ENCODE measurements at places on chromosomes 3 and 15.

DNA sequence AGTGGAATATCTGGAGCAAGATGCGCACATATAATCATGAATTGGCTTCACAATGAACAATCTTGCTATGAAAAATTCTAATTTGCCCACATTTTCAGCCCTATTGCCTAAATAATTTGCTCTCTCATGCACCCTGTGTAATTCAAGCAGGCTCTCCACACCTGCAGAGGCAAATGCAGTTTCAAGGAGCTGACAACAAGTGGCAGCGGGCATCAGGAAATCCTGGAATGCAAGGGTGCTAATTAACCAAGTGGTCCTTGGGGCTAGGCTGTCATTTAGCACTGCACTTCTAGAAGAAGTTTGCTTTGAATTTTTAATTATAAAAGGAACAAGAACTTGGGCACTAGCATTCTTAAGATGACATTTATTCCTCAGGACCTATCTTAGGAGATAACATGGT is 56.3 kb upstream of the ICE2 start:
- DNase-seq = no peak

GRCh38 chr3:168794427-168794826 is 698.7 kb upstream of the GOLIM4 start:
- DNase-seq = no peak

DNA sequence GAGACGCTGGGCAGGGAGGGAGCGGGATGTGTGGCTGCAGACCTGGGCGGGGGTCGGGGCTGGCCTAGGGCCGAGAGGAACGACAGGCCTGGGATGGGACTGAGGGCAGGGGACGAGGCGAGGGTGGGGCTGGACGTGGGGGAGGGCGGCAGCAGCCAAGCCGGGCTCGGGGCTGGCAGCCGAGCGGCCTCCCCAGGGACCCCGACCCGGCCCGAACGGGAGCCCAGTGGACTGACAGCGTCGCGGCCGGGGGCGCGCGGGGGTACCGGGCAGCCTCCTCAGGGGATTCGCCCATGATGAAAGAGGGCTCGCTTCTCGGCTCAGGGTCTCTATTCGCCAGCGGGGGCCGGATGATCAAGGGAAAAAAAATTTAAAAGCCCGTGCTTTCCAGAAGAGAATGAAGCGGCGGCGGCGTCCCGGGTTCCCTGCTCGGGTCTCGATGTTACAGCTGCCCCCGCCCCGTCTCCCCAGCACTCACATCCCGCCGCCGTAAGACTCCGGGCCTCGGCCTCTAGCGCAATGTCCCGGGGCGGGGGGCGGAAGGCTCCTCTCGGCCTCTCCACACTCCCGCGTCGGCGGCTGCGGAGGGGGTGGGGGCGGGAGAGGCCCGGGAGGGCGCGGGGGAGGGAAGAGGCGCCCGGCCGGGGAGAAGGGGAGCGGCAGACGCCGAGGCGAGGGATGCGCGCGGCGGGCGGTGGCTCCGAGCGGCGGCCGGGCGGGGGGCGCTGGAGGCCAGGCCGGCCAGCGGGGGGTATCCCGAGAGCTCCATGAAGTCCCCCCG is 4.3 kb downstream of the PTH1R start:
- DNase-seq = no peak

- DNase-seq = no peak
Measured at GRCh38 chr3:67302489-67302888, 304.4 kb downstream of the KBTBD8 start.

DNA sequence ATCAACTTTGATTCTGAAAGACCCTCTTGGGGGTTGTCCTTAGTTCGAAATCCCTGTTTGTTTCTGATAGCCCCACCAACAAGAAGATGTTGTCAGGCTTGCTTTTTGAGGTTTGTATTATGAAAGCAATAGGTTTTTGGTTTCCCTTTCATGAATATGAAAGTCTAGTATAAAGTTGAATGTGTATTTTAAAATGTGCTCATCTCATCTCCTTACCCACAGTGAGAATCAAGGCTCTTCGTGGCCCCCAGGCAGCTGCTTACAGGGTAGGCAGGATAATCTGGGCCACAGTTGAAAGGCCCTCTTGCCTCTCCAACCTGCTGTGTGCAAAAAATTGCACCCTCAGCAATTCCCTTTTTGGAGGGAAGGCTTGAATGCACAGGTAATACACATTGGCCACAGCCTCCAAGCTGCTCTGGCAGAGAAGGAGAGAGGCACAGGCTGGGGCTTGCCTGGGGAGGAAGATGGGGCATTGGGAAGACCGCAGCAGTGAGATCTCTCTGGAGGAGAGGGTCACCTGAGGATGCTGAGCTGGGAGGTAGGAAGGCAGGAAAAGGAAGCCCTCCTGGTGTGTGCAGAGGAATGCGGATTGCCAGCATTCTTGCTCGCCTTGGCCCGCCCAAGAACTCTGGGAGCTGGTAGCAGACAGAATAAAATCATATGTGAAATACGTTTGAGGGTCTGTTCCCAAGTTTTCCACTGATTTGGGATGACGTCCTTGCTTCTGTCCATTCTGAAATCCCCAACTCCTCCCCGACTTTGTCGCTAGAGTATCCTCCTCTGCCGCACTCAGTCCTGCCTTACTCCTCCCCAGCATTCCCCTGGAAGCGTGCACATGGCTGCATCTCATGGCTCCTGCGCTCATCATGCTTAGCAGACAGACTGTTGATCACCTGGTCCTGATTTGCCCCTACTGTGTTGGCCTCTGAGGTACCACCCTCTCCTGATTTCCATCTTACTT is 196.4 kb downstream of the RPLP1 start:
- DNase-seq = no peak

- DNase-seq = no peak
Measured at GRCh38 chr3:98892263-98892662, 9.2 kb downstream of the DCBLD2 start.

- peak; percentile 6 for DNase-seq
Measured at GRCh38 chr15:48644827-48645557, 517 bp downstream of the FBN1 start.

DNA sequence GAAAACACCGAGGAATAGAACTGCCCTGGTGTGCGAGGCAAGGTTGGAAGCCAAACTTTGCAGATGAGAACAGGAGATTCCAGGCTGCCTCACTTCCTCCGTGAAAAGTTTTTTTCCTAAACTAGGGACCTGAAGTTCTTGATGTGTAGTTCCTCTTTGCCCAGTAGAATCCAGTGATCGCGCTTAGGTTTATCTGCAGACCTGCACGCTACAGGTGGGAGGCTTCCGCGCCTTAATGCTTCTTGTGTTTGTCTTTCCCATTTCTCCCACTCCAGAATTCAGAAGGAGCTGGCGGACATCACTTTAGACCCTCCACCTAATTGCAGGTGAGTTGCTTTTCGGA is 5.4 kb downstream of the UBE2E1 start:
- no peak for DNase-seq

DNA sequence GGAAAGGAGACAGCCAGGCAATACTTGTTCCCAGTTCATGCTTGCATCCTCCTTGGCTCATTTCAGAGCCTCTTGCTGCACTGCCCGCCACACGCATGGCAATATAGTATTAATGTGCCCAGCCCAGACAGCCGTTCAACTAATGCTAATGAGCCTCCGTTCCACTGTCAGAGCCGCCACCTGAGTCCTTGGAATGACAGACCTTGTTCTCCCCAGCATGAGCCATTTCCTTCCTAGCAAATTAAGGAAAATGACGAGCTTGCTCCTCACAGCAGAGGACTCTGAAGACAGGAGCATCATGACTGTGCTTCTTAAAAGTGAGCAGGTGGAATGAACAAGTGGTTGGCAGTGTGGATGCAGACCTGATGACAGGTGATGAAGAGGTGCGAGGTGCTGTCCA is 10.8 kb upstream of the LRRC15 start:
- DNase-seq = no peak

DNA sequence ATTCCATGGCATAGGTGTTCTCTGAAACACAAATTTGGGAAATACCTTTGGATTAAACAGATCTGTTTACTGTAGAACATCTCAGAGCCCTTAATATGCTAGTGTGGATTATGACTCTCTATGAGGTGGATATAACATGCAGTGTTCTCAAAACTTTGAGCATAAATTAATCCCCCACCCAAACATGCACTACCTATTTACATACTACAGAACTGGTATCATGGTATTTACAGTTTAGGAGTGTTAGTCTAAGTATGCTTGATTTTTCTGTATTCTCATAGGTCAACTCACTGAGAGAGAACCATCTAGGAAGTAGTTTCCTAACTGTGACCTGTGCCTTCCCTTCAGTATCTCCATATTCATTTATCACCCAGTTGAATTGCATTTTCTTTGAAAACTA is 30.9 kb upstream of the ZNF609 start:
- DNase-seq = no peak

- DNase-seq = no peak
Measured at GRCh38 chr3:11185564-11186317, 31.4 kb downstream of the HRH1 start.

- no peak for DNase-seq
Measured at GRCh38 chr3:11276901-11277300, 4.7 kb downstream of the ATG7 start.

DNA sequence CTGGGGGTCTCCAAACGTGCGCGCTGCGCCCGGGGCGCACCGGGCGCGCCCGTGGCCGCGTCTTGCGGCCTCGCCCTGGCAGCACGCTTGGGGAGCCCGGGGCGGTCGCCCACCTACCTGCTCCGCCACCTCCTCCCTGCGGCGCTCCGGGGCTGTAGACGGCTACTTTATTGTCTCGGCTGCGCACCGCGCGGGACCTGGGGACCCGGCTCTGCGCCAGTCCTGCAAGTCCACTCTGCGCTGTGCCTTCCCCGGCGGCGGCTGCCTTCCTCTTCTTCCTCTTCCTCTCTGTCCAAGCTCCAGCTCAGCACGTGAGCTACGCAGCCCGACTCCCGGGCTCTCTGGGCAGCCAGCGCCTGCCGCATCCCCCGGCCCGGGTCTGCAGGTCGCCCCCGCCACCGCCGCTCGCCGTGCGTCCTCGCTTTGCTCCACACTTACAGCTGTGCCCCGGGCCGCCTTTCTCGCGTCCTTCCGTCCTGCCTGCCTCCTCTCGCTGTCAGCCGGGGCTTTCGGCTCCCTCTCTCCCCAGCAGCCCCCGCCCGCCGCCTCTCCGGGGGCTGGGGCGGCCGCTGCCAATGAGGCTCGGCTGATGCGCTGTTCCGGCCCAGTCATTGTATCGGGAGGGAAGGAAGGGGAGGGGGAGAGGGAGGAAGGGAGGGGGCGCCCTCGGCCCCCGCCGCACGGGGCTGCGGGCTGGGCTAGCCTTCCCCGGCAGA is 156.4 kb upstream of the FRMD4B start:
- no peak for DNase-seq

DNA sequence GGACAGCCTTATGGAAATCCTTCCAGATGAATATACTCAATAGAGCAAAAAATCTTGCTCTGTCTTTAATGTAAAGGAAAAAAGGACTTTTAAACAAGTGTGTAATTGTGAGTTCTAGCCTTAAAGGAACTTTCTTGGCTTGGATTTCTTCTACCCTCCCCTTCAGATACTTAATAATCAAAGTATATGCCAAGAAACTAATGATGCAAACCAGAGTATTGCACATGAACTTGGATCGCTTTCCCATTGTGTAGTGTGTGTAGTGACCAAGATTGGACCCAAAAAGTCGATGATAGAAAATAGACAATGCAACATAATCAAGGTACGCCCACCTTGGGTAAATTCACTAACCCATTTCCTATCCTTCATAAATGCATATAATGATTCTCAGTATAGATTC is 123.8 kb downstream of the TIGIT start:
- DNase-seq = no peak

GRCh38 chr15:51550841-51551240 is 71.7 kb downstream of the DMXL2 start:
- no peak for DNase-seq

GRCh38 chr3:191303596-191303995 is 25.6 kb upstream of the CCDC50 start:
- DNase-seq = no peak

- DNase-seq = no peak
Measured at GRCh38 chr3:31958701-31959152, 22.3 kb downstream of the OSBPL10 start.

DNA sequence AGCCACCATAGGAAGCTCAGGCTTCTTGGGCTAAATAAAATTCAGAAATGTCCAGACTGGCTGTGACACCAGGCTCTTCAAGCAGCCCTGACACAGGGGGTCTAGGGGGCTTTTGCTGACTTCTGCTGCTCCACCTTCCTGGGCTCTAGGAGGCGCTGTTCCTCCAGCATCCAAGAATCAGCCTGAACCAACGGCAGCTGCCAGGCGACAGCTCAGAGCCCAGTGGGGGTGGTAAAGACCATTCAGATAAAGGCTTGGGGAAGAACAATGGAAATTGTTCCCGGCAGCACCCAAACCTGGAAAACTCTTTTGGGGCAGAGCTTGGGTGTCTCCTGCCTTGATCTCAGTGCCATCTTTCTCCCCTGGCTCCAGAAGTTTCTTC is 21.6 kb upstream of the PSTPIP1 start:
- DNase-seq = peak; percentile 66

DNA sequence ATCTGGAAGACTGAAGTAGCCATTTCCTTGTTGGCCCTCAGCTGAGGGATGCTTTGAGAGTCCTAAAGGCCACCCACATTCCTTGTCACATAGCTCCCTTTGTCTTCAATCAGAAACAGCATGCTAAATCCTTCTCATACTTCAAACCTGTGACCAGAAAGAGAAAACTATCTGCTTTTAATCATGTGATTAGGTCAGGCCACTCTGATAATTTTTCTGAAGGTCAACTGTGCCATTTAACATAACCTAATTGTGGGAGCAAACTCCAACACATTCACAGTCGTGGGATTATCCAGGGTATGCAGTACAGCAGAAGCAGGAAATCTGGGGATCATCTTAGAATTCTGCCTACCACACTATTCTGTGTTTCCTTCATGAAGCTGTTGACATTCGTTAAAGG is 223.9 kb upstream of the NR2E3 start:
- DNase-seq = no peak

GRCh38 chr3:44060164-44060563 is 181.5 kb upstream of the TOPAZ1 start:
- DNase-seq = no peak

DNA sequence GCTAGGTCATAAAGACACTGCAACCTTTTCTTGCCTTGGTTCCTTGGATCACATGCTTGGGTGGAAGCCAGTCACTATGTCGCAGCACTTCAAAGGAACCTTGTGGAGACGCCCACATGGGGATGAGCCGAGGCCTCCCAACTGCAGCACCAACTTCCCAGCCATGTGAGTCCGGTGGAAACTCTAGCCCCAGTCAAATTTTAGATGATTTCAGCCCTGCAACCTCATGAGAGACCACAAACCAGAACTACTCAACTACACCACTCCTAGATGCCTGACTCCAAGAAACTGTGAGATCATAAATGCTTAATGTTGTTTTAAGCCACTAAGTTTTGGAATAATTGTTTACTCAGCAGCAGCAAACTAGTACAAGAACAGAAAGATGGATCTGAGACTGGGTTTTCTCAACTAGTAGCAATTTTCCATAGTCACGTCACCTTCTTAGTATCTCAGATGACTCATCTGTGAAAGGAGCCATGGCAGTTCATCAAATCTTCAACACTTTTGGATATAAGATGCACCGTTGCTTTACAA is 86.5 kb downstream of the MB21D2 start:
- no peak for DNase-seq

DNA sequence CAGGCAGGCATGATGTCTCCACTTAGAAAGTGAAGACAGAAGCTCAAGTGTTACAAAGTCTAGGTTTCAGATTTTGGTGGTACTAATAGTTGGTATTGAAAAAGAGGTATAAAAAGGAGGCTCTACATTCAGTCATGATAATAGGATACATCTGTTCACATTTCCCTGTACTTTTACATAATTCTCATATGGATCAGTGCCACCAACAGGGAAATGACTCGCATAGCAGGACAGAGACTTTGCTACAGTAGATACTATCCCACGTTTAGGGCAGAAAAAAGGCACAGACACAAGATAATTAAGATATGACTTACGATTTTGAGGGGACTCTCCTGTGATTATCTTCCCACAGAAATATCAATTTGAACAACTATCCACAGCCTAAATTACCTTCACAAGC is 1062.9 kb upstream of the EPHA6 start:
- no peak for DNase-seq

Data from activated T-cell treated with anti-CD3 and anti-CD28 coated beads for 48 hours (primary cell).